Non-pigmented ciliary epithelial cell (primary cell): ENCODE measurements at places on chromosomes 11 and 22.

- DNase-seq, result no peak
These were observed 91.5 kb downstream of the MORC2 start for GRCh38 chr22:30876915-30877553.

DNA sequence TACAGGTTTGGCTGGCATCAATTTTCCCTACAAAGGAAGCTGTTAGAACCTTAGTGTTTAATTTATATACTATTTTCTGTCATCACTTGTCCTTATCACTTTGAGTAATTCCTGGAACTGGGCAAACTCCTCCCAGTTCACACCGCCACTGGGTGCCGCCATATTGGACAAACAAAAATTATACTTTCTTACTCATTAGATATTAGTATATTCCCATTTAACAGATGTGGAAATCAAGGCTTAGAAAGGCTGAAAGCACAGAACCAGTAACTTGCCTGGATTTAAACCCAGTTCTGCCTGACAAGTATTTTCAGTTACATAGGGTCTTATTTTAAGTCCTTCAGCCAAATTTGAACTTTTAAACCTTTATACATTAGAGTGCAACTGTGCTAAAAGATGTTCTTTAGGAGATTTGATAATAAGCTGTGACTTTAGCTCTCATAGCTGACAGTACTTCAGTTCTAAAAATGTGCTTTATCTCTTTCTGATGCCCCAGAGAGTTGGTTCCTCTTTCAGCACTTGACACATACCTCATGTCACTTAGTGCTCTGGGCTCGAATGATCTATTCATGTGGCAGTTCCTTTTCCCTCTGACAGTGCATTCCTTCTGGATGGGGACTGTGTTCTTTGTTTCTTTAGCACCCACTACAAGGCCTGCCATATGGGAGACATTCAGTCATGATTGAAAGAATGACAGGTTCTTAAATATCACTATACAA, 25.4 kb downstream of the COA4 start:
- DNase-seq, result no peak

- no peak for DNase-seq
These were observed 54.7 kb downstream of the TRMU start for GRCh38 chr22:46390105-46390651.

- DNase-seq, result no peak
These were observed 499.6 kb downstream of the BRD1 start for GRCh38 chr22:49328118-49328475.

DNA sequence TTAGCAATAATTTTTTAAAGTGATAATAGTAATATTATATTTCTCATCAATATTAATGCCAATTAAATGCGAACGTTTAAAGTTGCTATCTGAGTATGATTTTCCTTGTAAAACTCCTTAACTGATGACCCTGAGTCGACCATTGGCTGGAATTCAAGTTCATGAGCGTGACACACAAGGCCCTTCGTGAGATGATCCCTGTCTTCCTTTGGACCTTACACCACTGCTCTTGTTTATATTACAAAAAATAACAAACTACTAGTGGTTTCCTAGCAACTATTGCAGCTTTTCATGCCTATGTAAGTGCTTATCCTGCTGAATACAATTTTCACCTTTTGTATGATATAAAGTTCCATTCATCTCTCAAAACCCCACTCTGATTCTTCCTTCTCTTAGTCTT, 752.9 kb downstream of the CNTN5 start:
- DNase-seq, result peak; percentile 14

GRCh38 chr11:45354976-45355705, 69.0 kb upstream of the SYT13 start:
- DNase-seq, result peak; percentile 11

GRCh38 chr11:61160487-61161189, 588 bp downstream of the VPS37C start:
- DNase-seq, result no peak

GRCh38 chr11:130638033-130638432, 189.6 kb downstream of the ADAMTS15 start:
- no peak for DNase-seq

GRCh38 chr11:64856382-64857227, 12.2 kb upstream of the CDC42BPG start:
- DNase-seq, result no peak

DNA sequence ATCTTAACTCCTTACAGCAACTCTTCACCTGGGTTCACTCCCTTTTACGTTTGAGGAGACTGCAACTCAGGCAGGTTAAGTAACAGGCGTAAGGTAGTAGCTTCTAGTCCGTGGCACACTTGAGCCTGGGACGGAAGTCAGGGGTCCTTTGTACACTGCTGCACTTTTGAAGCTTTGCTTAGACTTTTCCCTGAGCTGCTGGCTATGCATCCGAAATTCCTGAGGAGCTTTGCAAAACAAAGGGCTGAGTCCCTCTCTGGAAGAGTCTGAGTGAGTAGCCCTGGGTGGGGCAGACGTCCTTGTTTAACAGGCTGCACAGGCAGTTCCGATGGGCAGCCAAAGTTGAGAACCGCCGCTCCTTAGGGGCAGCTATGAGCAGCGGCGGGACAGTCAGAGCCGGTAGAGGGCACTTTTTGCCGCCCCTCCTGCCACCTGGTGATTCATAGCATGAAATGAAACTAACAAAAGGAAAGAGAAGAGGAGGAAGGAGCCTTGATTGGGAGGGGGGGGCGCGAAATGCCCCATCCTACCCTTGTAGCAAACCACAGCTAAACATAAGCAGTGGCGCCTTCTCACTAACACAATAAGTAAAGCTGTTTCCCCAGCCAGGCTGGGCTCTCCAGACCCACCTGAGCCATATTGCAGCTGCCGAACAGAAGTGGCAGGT, 1.4 kb downstream of the TMEM109 start:
- DNase-seq, result no peak

- DNase-seq, result no peak
These were observed 9.9 kb downstream of the P2RY6 start for GRCh38 chr11:73281796-73282660.

GRCh38 chr11:115657586-115657985, 153.4 kb upstream of the CADM1 start:
- no peak for DNase-seq

GRCh38 chr11:11346303-11346702, 6.7 kb downstream of the CSNK2A3 start:
- no peak for DNase-seq

DNA sequence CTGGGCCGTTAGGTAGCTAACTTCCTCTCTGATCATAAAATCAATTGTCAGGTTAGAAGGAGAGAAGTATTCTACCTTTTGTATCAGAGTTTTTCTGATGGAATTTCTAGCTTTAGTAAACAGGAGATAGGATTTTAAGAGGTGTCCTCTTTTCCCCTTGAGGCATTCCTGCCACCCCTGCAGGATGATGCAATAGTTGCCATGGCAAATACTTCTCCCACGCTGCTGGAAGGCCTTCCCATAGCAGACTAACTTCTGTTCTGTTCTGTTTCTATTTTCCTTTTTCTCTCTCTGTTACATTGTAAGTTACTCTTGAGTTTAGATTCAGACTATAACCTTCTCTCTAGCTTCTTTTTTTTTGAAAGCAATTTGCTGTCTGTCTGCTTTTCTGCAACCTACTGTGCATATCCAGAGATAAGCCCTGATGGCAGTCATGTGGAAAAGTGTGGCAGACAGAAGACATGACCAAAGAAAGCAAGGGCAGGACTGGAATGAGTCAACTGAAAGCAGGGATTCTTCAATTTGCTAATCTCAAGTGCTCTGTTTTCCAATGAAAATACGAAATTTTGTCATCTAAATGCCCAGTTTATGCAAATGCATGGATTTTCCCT, 679.1 kb downstream of the DLG2 start:
- DNase-seq, result peak; percentile 66

DNA sequence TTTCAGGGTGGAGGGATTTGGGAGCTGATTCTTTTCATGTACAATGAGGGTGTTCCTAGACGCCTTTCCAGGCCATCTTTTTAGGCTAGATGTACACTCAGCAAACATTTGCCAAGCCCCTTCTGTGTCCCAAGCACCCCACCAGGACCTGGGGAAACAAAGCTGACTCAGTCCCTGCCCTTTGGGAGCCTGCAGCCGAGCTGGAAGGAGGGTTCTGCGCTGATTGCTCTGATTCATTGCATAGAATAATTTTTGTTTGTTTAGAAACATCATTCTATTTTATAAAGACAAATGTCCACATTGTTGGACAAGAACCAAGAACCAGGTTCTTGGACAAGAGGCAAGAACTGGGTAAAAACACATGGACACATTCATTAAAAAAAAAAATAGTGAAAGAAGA, 16.7 kb downstream of the TP53AIP1 start:
- DNase-seq, result no peak

DNA sequence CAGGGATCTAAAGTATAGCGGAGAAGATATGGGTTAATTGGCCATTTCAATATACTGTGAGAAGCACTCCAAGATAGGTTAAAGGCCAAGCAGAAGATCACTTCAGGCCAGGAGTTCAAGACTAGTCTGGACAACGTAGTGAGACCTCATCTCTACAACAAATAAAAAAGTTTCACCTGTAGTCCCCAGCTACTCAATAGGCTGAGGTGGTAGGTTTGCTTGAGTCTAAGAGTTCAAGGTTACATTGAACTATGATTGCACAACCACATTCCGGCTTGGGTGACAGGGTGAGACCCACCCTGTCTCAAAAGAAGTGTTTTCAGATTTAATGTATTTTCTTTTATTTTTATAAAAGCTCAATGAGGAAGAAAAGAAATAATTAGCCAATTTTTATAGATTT, 25.4 kb downstream of the PATL1 start:
- DNase-seq, result no peak

GRCh38 chr11:118961189-118961588, 5.1 kb downstream of the UPK2 start:
- DNase-seq, result no peak

DNA sequence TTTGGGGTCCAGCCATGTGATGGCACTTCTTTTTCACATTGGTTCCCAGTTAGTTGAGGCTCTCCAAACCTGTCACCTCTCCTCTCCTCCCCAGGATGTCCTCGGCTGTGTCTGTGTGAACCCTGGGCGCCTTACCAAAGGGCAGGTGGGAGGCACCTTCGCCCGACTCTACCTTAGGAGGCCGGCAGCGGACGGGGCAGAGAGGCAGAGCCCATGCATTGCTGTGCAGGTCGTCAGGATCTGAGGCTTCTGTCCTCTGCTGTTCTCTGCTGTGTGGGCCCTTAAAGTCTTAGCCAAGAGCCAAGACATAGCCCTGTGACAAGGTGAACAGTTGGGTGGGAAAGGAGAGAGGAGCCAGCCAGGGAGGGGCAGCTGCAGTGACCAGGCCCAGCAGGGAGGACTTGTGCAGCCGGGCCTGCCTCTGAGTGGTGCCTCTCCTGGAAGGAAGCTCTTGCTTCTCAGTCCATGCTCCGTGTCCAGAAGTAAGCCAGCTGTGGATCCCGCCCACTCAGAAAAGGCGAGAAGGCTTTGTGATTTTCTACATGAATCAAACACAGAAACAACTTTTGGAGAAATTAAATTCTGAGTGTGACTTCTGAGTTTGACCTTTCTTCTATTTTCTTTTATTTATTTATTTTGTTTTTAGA, 17.5 kb upstream of the CDC42EP2 start:
- DNase-seq, result no peak

DNA sequence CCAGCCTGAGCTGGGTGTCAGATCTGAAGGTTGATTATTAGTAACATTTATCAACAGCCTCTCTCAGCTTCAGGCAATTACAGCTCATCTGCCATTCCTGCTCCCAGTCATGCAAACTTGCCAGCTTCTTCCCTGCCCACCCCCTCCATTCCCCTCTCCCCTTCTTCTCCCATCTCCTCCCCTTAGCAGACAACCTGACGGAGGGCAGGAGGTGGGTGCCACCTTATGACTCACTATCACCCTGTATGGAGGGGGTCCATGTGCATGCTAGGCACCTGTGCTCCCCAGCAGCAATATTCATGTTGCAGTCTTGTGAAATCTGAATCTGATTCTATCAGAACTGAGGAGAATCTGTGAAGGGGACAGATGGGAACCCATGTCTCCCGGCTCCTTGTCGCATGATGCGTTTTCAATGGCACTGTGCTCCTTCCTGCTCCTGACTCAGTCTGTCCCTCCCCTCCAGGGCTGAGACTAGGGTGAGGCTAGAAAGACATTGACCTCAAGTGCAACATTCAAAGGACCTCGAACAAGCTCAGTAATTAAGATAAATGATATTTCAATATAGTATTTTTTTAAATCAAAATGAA, 46.3 kb upstream of the TUB start:
- no peak for DNase-seq

GRCh38 chr11:86232556-86232955, 12.0 kb upstream of the EED start:
- DNase-seq, result no peak

GRCh38 chr11:67117672-67118180, 1.3 kb upstream of the KDM2A start:
- DNase-seq, result no peak

DNA sequence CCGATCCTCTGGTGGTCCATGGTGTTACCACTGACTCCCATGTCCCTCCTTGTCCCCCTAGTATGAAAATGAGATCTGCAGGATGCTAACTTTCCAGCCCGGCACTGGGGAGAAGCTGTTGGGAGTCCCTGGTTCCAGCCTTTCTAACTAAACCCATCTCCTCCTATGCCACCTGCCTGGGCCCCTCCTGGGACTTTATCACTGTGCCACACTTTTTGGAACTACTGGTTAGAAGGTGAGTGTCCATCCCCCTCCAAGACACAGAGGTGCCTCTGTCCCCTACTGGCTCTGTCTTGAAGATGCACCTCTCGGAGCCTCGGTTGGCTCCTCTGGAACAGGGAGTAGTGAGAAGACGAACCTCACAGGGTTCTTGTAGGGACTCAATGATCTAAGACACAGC, at the start of gene RGL4:
Gene RGL4 (plus strand): TSS at position 301 of the 400 bp plus-strand sequence. CDS start 1,018 bp downstream, outside the sequence.
- DNase-seq, result no peak

DNA sequence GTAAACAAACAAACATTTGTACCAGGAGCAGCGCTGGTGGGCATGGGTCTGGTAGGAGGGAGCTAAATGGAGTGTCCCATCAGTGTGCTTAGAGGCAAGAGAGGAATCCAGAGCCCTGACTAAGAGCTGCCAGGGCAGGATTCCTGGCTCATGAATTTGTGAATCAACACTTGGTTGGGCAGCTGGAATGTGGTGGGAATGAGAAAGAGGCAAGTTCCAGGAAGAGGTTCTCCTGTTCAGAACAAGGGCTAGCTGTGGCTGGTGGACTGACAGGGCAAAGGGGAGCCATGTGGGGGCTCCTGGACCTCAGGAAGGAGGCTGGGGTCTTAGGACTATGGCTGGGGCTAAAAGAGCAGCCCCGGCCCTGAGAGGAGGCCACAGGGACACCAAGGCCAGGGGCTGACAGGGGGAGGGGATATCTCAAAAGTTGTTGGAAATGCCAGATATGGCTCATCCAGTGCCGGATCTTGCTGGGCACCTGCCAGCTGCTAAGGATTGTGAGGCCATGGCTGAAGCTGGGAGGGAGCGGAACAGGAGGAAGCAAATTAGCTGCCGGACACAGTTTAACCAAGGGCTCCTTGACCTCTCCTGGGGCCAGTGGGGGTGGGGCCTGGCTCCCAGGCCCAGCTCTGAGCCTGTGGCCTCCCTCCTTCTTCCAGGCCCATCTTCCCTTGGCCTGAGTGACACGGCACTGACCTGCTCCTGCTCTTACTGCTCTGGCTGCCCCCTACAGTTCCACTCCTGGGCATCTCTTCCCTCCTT, 14.6 kb upstream of the P2RY6 start:
- DNase-seq, result peak; percentile 87

GRCh38 chr11:6900327-6900999, 8.2 kb upstream of the OR2D2 start:
- DNase-seq, result no peak
